ENCODE measurements at places on chromosomes 3 and 15. TPM values are rescaled to one million over a fixed set of nuclear protein-coding genes. Genes with fewer than 3 reads are reported as not detected.

- DNase-seq: no peak
- no peak overlapping the region for H3K27ac ChIP-seq
- H3K4me3 ChIP-seq: no peak overlapping the region
- H3K36me3 ChIP-seq: no peaks in the 10 kb centered on the region
- H3K4me1 ChIP-seq: no peaks in the 10 kb centered on the region
These were observed 82.3 kb upstream of the LPP start for GRCh38 chr3:188071636-188072035.

The ZNF621 gene
- total RNA-seq: 32.6 TPM

DNA sequence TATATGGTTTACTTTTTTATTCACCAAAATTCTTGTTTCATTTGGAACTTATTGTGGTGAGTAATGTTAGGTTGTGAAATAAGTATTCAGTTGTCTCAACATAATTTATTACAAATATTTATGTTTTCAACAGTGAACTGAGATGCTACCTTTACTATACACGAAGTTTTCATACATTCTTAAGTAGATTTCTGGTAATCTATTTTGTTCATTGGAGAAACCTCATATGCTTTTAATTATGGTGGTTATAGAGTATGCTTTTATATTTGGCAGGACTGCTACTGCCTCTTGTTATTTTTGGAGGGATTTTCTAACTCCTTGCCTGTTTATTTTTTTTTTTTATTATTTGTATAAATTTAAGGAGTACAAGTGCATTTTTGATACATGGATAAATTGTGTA is 253.1 kb downstream of the NLGN1 start:
- H3K36me3 ChIP-seq: peaks cover under 1% of the 10 kb centered on the region
- no peak overlapping the region for H3K4me3 ChIP-seq
- no peak for DNase-seq
- H3K27me3 ChIP-seq: no peaks in the 10 kb centered on the region
- H3K4me1 ChIP-seq: no peaks in the 10 kb centered on the region
- no peak overlapping the region for H3K27ac ChIP-seq

DNA sequence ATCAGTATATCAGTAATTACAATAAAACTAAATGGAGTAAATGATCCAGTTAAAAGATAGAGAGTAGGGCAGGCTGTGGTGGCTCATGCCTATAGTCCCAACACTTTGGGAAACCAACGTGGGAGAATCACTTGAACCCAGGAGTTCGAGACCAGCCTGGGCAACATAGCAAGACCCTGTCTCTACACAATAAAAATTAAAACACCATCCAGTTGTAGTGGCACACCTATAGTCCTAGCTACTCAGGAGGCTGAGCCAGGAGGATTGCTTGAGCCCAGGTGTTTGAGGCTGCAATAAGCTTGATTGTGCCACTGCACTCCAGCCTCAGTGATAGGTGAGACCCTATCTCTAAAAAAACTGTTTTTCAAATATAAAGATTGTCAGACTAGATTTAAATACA is 5.9 kb upstream of the KCNMB3 start:
- no peak for DNase-seq
- peaks cover 35% of the 10 kb centered on the region for H3K36me3 ChIP-seq
- H3K27ac ChIP-seq: no peak overlapping the region
- H3K4me1 ChIP-seq: peaks cover 8% of the 10 kb centered on the region
- H3K27me3 ChIP-seq: no peaks in the 10 kb centered on the region
- no peak overlapping the region for H3K4me3 ChIP-seq
